T-helper 22 cell (primary cell): ENCODE measurements at places on chromosomes 7 and 10.

DNA sequence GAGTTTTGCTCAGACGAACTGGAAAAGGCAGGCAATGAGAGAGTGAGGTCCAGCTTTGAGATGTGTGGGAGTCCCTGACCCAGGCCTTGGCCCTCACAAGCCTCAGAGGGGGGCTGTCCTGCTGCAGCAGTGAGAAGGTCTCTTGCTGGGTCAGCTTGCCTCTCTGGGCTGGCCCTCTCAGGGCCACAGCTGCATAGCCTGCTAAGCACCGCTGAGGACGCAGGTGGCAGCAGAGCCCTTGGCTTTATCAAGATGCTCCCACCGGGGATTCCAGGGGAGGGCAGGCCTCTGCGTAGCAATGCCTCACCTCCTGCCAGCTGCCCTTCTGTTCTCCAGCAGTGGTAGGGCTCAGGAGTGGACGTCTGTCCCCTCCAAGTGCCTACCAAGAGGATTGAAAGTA is 128.7 kb downstream of the COBL start:
- no peak for DNase-seq

- no peak for DNase-seq
These were observed 185.0 kb upstream of the COBL start for GRCh38 chr7:51501620-51502019.

DNA sequence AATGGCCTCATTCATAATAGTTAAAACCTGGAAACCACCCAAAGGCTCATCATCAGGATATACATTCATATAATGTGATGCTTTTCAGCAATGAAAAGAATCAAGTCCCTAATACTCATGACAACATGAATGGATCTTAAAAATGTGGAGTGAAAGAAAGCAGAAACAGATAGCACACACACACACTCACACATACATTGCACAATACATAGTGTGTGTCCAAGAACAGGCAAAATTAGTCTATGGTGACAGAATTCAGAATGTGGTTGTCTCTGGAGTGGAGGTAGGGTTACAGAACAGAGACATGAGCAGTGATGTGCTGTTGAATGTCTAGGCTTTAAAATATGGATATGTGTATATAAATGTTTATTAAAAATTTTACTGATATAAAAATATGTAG is 419.9 kb upstream of the PCDH15 start:
- DNase-seq: no peak

GRCh38 chr10:22427890-22428571 is 82.7 kb downstream of the SPAG6 start:
- DNase-seq: no peak

DNA sequence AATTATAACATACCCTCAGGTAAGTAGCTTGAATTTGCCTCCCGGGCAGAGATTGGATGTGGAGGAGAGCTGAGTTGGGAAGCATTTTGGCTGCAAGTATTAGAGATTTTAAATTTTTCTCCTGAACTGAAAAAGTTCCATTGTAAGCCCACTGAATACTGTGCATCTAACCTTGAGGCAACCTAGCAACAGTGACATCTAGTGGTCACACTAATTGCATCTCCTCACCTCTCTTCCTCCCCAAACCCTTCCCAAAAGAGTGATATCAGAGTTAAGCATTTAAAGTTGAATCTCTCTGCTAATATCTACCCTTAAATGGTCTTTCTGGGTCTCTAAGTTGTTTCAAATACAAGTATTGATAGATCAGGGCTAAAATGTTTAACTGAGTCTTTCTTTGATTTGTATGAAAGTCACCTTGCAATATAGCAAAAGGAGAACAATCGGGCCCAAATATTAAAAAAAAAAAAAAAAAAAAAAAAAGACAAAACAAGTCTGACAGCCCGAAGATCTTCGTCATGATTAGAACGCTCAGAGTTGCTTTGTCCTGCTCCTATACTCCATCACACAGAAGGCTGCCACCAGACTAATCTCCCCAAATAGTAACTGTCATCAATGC is 40.4 kb upstream of the DLX5 start:
- DNase-seq: no peak

DNA sequence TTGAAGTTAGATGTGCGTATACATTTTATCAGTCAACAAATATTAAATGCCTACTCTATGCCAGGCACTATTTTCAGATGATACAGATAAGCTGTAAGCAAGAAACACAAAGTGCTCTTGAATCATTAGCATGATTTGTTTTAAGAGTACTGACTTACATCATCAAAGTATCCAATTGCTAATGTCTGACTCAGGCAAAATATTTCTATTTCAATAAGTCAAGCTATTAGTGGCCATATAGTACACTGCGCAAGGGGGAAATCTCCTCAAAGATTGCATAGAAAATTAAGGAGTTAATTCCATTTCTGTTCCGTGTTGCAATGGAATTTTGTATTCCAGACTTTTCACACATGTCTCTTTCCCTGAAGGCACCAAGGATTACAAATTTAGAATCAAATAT is 46.1 kb upstream of the DNAJC1 start:
- no peak for DNase-seq

GRCh38 chr10:97711640-97712572 is 1.6 kb upstream of the MARVELD1 start:
- DNase-seq: no peak

DNA sequence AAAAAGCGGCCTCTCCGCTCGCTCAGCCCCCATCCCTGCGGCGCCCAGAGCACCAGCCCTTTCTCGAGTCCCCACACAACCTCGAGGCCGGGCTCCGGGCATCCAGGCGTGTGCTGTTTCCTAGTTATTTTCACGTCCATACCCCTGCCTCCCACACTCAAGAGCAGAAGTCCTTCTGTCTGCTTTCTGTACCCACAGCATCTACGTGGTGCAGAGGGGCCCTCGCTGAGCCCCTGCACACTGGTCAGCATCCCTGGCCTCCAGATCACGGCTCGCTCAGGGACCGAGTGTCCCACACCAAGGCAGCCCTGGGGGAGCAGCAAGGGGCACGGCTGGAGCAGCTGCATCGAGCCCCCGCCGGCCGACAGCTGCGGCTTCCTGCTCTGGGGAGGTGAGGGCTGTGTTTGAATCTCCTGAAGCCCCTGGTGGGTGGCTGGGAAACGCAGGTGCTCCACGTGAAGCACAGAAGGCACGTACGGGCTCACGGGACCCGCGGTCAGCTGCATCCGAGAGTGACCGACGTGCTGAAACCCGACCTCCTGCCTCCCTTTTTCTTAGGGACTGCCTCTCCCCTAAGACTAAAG is 333.1 kb downstream of the DNAJB6 start:
- DNase-seq: no peak

- DNase-seq: no peak
These were observed 15.0 kb upstream of the GFRA1 start for GRCh38 chr10:116287906-116288501.

DNA sequence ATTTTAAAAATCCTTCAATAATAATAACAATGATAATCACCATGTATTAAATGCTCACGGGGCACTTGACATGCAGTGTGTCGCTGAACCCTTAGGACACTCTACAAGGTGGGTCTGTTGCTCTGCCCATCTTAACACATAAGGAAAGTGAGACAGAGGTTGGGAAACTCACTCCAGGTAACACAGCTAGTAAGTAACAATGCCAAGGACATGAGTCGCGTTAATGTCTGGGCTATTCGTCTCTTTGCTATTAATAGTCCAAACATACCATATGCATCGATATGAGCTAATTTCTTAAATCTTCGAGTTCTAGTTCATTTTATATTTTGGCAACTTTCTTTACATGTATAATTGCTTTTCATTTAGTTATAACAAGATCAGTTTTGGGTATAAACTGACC is 79.5 kb downstream of the BEND7 start:
- DNase-seq: no peak

DNA sequence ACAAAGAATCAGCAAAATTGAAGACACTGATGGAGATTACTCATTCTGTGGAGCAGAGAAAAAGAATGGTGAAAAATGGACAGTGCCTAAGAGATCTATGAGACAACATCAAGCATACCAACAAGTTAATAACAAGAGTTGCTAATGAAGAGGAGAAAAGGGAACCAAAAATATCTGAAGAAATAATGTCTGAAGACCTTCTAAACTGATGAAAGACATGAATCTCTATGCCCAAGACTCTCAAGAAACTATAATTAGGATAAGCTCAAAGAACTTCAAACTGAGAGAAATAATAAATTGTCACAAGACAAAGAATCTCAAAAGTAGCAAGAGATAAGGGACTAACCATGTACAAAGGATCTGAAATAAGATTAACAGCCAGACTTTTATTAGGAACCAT is 93.4 kb downstream of the ZNF33B start:
- no peak for DNase-seq

GRCh38 chr7:2651336-2651735 is 19.6 kb downstream of the TTYH3 start:
- DNase-seq: no peak

GRCh38 chr10:61016630-61017029 is 72.6 kb upstream of the RHOBTB1 start:
- DNase-seq: no peak

DNA sequence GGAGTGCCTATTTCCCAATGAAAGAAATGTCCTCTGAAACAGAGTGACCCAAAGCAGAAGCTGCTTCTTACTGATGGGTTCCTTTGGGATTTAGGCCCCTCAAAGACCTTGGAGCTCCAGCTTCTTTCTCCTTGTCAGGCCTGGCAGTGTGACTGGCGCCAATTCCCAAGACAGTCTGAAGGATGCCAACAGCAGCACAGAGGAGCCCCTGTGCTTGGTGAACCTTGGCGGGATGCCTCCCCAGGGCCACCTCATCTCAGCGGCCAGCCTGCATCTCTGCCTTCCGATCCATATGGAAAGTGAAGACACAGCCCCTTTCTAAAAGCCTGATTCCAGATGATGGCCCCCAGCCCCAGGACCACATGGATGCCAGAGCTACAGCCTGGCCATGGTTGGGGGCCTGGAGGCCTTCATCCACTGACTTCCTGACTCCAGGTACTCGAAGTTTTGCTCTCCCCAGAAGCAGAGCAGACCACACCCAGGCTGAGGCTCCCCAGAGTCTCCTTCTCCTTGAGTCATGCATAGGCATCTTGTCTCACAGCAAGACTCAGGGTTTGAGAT is 45.4 kb downstream of the FBXW4 start:
- no peak for DNase-seq

- peak; percentile 21 for DNase-seq
These were observed 704 bp downstream of the ZNRF2 start for GRCh38 chr7:30285067-30285535.

DNA sequence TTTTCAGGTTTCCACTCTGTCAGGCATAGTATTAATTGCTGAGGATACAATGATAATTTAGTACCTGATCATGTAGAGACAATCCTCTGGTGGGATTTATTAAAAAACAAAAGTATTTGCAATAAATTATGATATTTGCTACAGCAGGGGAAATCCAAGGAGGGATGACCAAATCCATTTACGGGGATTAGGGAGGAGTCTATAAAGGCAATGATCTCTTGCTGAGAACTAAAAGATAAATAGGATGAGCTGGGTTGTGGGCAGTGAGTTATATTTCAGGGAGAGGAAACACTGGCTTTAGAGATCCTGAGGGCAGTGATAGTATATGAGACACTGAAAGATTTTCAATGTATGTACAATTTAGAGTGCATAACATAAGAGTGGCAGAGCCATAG is 305.5 kb downstream of the GPR37 start:
- no peak for DNase-seq

DNA sequence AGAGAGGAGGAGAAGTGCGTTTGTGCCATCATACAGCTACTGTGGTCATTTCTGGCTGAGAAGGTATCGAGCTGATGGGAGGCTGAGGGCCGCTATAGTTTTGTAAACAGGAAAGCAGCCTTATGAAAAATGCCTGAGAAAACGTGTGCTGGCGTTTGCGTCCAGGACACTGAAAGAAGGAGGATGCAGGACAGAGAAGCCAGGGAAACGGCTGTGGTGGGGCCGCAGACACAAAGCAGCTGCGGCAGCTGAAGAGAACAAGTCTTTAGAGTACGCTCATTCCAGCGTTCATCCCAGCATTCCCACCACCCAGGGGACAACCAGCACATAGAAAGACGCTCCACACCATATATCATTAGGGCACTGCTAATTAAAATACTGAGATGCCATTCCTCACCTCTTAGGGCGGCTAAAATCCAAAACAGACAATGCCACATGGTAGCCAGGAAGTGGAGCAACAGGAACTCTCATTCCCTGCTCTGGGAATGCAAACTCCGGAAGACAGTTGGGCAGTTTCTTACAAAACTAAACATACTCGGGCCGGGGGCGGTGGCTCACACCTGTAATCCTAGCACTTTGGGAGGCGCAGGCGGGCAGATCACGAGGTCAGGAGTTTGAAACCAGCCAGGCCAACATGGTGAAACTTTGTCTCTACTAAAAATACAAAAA is 18.4 kb downstream of the GNA12 start:
- DNase-seq: no peak

- no peak for DNase-seq
These were observed 26.1 kb downstream of the PLAC9 start for GRCh38 chr10:80158598-80159127.

- no peak for DNase-seq
These were observed 132.3 kb upstream of the PLXDC2 start for GRCh38 chr10:19683960-19684359.

GRCh38 chr10:112855134-112855533 is 94.9 kb upstream of the TCF7L2 start:
- DNase-seq: no peak

- DNase-seq: no peak
These were observed 86.8 kb downstream of the SORBS1 start for GRCh38 chr10:95474228-95475002.

DNA sequence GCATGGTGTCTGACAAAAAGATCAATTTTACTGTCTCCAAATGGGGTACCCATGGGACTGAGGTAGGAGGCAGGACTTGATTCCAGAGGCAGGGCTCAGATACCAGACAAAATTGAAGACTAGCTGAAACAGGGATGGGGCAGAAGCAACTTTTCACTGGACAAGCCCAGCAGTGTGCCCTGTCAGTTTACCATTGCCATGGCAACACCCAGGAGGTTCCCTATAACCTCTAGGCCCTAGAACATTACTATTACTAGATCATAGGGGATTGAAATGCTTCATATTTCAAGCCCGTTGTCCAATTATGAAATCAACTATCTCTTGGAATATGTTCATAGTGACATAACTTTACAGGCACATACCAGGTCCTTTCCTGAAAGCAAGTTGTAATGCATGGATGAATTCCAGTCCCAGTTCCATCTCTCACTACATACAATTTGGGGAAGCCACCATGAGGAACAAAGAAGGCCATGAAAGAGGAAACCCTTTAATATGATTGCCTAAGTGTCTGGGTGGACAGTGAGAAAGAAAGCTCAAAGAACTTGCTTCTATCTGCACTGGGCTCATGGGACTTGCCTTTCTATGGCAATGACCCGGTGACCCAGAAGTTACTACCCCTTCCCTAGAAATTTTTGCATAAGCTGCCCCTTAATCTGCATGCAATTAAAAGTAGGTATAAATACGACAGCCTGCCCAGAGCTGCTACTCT is 557.9 kb downstream of the KCNMA1 start:
- no peak for DNase-seq

GRCh38 chr10:118771976-118772375 is 17.2 kb upstream of the CACUL1 start:
- no peak for DNase-seq

DNA sequence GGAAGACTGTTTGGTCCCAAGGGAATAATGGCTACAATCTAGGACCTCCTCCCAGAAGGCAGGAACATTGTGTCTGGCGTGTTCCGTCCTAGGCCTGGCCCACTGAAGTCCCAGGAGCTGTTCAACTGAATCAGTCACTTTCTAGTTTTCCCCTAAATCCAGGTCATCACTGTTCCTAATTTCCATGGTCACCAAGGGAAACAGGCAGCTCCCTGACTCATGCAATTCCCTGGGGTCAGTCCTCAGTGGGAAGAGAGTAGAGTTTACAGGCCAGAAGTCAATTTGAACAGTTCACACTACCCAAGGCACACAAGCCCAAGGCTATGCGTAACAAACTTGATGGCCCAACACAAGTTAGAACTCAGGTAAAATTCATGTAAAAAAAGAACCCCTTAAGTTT is 44.0 kb downstream of the CREB3L2 start:
- no peak for DNase-seq

GRCh38 chr10:71134732-71135211 is 77.6 kb upstream of the UNC5B start:
- DNase-seq: no peak
